ENCODE measurements at places on chromosomes 6 and 20.

DNA sequence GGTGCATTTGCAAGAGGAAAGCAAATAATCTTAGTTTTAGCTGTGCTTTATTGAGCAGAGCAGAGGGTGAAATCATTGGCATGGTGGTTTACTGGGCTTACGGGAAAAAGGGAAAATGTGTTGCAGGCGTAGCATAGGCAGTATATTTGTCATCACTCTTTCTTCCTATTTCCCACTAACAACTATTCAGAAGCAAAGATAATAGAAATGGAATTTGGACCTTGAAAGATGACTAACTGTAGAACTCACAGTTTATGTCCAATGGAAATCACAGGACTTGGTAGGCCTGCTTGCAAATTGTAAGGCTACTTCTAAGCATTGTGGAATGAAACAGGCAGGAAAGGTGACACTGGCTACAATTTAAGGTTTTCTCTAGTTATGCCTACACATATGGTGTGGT is 611.9 kb upstream of the MAN1A1 start:
- DNase-seq = no peak

- no peak for DNase-seq
Observed at GRCh38 chr6:107770541-107770940, 53.6 kb downstream of the SCML4 start.

DNA sequence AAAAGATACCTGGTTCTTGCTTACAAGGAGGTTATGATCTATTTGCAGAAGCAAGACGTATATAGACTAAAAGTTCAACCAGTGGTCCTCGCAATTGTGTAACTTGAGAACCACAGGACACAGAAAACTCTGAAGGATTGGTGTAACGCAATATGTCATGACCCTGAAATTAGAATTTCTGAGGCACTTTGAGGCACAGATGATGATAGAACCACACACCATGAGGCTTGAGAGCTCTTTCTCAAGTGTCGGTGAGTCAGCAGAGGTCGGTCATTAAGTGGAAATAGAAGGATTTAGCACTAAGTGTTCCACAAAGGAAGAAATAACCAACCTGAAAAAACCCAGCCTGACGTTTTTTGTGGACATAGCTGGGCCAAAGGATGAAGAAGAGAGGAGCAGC is 15.3 kb upstream of the CCN2 start:
- no peak for DNase-seq

DNA sequence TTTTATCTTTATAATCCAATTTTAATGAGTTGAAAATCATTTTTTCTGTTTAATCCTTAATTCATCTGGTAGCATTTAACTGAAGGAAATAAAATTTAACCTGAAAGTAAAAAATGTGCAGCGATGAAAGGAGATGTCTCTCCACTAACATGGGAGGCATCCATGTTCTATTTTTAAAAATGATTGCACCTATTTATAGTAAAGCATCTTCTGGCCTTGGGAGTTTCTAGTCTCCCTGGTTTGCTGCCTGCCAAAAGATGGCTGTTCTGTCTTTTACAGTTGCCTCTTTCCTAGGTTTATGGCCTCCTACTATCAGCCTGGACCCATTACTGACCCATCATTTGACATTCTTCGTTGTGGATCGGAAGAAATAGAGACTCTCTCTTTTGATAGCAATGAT is 143.0 kb downstream of the B3GAT2 start:
- DNase-seq = no peak

DNA sequence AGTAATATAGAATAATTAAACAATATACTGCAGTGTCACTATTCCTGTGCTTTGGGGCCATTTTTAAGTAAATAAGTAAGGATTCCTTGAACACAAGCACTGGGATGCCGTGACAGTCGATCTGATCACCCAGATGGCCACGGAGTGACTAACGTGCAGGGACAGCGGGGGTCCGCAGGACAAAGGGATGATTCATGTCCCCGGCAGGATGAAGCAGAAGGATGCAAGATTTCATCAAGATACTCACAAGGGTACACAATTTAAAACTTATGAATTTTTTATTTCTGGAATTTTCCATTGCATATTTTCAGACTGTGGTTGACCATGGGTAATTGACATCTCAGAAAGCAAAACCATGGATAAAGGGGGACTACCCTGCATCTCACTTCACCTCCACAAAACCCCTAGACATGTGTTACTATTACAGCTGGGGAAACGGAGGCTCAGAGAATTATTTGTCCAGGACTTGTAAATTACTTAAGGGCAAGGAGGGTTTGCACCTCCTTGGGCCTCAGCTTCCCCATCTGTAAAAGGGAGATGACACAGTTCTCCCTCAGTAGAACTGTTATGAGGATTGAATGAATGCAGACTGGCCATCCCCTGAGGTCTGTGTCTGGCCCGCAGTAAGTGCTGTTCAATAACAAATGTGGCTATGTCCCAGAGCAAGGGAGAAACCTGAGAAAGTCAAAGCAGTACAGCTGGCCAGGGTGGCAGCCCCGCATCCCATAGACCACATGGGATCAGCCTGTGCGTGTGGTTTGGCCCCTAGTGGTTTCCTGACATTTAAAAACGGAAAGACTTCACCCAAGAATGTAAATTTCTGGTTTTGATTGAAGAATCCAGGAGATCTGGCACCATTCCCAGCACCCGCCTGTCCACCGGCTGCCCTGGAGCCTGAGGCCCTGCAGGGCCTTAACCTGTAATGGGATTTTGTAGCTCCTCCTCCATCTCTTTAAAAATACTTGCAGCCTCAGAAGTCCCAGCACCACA is 235.5 kb downstream of the BMP7 start:
- no peak for DNase-seq

DNA sequence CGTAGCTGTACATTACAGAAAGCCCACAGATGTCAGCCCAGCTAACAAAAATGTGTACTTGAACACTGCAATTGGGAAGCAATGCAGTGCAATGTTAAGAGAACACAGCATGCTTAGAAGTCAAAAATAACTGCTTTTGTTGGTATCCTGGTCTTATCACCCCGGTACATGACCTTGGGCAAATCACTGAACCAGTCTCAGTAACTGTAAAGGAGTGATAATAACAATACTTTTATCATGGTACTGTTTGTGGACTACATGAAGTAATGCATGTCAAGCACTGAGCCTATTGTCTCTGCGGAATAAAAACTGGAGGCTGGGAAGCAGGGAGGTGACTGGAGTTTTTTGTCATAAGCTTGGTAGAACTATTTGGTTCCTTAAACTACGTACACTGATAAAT is 44.7 kb upstream of the SPDEF start:
- DNase-seq = no peak

DNA sequence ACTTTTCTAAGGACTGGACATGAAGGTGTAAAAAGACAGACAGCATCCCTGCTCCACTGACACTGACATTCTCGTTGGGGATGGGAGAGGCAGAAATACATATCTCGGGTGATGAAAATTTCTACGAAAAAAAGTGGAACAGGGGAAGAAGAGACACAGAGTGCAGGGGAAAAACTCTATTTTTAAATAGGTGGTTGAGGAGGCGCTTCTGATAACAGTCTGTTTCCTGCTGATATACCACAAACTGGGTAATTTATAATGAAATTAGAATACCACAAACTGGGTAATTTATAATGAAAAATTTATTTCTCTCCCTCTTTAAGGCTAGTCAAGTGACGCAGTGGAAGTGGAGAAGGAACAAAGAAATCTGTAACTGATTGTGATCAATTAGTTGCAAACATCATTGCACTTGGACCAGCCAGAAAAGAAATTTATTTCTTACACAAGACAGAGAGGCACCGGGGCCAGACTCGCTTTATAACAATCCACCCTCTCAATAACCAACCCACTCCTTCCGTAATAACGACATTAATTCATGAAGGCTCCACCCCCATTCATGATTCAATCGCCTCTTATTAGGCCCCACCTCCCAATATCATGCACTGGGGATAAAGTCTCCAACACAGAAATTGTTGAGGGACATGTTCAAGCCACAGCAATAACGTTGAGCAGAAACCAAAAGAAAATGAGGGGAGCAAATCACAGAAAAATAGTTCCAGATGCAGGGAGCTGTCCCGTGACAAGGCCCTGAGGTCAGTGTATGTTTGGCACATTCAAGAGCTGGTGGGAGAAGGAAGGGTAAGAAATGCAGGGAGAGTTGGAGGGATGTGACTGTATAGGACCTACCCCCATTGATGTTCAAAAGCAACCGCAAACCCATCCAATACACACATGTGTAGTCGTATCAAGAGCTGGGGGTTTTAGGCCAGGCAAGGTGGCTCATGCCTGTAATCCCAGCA is 6.6 kb upstream of the SRSF6 start:
- DNase-seq = no peak

DNA sequence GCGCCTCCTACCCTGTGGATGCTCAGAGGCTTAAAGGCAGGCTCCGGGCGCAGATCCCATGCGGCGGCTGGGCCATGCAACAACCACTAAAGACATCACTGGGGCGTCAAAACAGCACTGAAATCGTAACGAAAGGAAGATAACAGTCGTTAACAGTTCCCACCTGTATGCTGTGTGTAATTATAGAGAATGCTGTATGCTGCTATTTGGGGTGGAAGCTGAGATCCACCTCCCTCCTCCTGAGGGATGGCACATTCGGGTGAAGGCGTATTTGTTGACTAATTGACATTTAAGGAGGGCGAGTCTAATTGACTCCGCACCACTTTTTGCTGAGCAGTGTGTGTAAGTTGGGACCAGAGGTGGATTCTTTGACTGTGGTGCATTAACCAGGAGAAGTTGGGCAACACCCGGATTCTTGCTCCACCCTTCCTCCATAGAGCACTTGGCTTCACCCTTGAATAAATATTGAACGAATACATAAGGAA is 687 bp downstream of the SLC35A1 start:
- DNase-seq = no peak

DNA sequence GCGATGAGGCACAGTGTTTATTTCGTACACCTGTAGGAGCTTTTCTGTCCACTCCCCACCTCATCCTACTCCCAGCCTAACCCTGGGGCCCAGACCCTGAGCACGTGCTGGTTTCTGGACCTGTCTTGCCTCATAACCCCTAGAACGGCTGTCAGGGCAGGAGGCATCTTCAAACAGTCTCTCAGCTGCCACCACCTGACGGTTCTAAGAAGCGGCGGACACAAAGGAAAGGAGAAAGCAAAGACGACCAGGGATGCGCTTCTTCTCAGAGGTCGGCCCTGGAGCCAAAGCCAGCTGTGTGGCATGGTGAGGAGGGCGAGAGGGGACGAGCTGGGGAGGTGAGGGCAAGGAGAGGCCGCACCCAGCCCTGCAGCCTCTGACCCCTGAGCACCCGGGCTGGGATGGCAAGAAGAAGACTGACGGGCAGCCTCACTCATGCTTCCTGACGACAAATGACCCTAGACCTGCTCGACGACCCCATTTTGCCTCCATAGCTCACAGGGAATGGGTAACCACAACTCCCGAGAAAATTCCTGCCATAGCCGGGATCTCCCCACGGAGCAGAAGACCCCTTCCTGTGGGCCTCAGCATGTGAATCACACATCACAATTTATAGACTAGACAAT is 62.1 kb downstream of the WDR27 start:
- DNase-seq = no peak

- DNase-seq = no peak
Observed at GRCh38 chr6:17921454-17921853, 66.0 kb downstream of the KIF13A start.

GRCh38 chr6:137869549-137870307 is 2.7 kb downstream of the TNFAIP3 start:
- no peak for DNase-seq

GRCh38 chr6:87397656-87398055 is 10.1 kb upstream of the CFAP206 start:
- no peak for DNase-seq

- DNase-seq = no peak
Observed at GRCh38 chr6:131945971-131946370, 5.2 kb downstream of the CCN2 start.

DNA sequence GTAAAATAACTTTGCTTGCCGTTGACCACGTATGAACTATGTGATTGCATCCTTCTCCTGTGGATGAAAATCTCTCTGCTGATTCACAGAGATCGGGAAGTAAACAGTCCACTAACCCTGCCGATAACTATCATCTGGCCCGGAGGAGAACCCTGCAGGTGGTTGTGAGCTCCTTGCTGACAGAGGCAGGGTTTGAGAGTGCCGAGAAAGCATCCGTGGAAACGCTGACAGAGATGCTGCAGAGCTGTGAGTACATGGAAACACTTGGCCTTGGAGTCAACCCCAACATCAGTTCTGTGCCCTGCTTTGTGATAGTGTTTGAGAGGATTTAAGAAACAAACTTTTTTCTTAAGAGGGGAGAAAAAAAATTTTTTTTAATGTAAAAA is 937 bp downstream of the TAF8 start:
- DNase-seq = no peak

DNA sequence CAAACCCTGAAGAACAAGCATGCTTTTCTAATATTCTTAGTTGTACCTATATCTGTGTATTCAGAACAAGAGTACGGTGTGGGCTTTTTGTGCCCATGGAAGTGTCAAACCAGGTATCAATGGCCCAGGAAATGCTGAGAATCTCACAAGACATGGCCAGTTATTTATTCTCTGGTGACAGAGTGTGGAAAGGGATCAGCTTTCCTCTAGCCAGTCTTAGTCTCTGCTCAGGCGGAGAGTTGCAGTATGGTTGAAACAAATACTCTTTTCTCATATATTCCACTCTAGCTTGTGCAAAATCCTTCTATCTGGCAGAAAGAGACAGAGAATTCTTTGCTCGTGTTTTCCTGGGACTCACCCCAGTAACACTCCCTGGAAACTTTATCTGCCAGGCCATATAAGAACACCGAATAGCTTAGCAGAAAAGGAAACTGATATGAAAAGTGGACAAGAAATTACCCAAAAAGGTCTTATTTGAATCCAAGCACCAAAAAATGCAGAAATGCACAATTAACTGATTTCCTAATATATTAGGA is 173.3 kb upstream of the RSPO3 start:
- no peak for DNase-seq

DNA sequence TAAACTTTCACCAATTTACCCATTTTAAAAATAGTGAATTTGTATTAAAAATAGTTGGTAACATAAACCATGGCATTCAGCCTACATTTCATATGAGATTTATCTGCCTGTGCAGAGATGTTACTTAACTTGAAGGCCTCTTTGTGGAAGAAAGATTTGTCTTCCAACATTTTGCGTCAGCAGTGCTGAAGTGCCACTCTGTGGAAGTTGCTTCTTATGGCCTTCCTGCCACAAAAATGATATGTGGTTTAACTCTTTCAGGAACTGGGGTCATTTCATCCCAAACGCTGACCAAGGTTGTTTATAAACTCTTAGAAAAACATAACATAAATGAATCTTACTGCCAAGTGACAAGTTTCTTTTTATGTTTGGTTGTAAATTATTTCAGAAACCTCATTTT is 246.8 kb downstream of the ARID1B start:
- DNase-seq = no peak

All from GM06990 (cell line).